ENCODE measurements at places on chromosomes 7 and 10.

GRCh38 chr10:55742487-55742886 lies 618.6 kb downstream of the ZWINT start:
- DNase-seq, result no peak

DNA sequence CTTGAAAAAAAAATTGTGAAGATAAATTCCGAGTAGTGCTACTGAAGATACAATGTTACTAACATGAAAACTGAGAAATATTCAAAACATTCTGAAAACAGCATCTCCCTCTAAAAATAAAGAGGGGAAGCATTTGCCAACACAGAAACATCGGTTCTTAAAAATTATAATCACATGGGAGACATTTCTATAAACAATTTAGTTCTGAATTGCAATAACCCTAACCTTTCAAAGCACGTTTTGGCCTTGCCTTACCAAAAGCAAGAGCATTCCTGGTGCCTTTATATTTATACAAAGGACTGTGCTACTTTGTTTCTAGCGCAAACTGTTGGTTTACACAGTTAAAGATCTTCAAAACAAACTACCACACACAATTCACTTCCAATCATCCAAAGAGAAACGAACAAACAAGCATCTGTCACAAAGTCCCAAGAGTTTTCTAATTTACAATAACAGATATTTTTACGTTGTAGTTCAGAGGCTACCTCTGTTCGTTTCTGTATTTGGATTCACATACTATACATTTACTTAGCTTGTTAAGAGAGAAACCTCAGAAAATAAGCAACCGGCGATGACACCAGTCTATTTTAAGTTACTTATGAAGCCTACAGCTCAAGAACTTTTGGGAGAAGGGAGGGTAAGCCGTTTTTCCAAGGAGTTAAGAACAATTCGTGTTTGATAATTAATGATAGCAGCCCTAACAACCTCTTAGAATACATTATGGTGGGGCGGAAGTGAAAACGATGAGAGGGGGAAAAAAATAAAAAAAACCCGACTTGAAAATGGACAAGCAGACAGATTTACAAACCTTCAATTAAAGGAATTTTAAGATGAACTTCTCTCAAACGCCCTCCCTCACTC lies 1.3 kb downstream of the ABI1 start:
- DNase-seq, result no peak

GRCh38 chr7:874031-874749 lies 2.2 kb upstream of the GET4 start:
- DNase-seq, result no peak

GRCh38 chr7:121369462-121369861 lies 26.6 kb downstream of the FAM3C start:
- DNase-seq, result no peak

GRCh38 chr10:100866575-100867098 lies 46.1 kb upstream of the SLF2 start:
- no peak for DNase-seq

DNA sequence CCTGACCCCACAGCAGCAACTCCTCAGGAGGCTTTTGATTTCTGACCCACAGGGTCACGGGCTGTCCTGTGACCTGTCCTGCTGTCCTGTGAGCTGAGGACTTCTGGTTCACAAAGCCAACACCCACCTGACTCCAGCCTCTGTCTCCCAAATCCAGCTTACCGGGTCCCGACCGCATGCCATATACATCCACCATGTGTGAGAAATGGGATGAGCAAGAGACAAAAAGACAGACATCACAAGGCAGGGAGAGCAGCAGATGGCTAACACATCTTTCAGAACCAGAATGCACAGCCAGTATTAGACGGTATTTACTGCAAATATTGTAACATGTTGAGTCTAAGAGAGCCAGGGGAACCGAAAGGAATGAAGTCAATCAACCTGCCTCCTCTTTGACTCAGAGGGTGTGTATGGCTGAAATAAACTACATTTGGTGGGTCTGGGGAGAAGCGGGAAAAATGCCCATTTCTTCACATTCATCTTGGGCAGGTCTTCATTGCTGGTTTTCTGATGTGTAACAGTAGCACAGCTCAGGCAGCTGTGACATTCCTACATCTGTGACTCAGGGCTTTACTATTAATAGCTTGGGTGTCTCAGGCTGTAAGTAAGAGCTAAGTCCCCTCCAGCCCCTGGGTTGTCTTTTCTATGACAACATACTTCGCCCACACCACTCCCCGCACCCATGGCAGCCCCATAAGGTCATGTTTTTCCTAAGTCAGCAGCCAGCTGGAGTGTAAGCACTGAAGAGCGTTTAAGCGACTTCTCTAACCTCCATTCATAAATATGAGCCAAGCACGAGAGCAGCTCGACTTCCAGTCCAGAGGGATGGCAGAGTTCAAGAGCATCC lies 25.0 kb downstream of the ABLIM1 start:
- no peak for DNase-seq

- DNase-seq, result no peak
Observed at GRCh38 chr10:111076682-111077478, at the start of gene ADRA2A. Gene ADRA2A, plus strand, starts transcription at chr10:111077029. Its CDS starts 968 bp downstream, at chr10:111077997.

DNA sequence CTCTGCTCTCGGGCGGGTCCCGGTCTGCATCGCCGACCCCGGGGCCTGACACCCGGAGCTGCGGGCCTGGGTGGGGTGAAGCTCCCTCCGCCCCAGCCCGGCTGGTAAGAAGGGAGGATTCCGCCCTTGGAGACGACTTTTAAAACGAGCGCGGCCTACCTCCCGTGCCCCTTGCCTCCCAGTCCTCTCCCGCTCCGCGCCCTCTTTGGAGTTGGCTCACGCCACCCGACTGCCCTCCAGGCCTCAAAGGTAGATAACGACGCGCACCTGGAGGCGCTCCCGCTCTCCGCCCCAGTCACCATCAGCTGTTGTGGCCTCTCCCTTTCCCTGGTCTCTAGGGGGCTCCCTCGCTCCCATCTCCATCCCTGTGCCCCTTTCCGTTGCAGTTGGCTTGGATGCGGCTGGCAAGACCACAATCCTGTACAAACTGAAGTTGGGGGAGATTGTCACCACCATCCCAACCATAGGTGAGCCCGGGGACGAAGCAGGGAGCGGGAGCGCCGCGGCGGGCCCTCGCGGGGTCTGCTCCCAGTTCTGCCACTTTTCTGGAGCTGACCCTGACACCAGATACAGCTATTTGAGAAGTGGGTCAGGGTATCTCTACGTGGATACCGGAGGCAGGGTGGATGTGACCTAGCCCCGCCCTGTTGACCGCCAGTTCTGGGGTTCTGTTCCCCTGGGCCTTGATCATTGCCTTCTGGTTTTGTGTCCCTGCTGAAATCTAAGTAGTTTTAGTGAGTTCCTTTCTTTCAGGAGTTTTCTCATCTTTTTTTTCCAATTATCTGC lies 679 bp downstream of the ARF5 start:
- no peak for DNase-seq

GRCh38 chr7:32587411-32587948 lies 92.2 kb downstream of the AVL9 start:
- DNase-seq, result no peak

DNA sequence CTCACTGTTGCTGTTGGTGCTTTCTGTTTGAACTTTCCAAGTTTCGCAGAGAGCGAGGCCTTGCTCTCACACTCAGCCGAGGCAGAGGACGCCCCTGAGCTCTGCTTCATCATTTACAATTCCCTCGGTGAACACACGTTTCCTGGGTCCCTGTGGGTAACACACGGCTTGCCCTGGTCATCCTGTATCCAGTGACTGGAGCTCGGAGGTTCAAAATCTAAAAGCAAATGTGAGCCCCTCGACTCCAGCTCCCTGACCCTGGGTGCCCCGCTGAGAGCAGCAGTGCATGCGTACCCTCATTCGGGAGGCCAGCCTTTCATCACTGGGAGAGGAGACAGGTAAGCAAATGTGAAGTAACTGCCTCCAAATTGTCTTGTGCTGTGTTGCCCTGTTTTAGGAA lies 5.8 kb downstream of the CNPY1 start:
- no peak for DNase-seq

DNA sequence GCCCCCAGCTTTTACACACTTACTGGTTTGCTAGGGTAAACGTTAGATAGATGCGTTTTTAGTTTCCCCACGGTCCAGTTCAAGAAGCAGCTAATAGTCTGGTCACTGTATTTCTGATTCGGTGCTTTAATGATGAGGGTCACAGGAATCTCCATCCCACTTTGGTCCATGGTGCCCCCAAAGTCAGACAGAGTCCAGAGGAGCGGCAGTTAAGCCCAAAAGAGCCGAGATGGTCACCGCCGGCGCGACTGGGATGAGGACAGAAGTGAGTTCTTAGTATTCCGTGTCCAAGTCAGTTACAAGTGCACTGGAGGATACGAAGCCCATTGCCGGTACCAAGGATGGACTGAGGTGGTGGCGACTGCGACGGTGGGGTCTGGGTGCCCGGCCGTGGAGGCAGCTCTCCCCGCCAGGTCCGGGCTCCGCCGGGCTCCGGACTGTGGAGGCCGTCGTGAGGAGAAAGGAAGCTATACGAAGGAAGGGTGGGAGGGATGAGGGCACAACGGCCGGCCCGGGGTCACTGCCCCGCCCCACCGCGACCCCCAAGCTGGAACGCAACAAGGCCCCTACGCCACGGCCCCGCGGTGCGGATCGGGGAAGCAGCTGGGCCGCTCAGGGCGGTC lies 663 bp downstream of the HERPUD2 start:
- DNase-seq, result no peak

DNA sequence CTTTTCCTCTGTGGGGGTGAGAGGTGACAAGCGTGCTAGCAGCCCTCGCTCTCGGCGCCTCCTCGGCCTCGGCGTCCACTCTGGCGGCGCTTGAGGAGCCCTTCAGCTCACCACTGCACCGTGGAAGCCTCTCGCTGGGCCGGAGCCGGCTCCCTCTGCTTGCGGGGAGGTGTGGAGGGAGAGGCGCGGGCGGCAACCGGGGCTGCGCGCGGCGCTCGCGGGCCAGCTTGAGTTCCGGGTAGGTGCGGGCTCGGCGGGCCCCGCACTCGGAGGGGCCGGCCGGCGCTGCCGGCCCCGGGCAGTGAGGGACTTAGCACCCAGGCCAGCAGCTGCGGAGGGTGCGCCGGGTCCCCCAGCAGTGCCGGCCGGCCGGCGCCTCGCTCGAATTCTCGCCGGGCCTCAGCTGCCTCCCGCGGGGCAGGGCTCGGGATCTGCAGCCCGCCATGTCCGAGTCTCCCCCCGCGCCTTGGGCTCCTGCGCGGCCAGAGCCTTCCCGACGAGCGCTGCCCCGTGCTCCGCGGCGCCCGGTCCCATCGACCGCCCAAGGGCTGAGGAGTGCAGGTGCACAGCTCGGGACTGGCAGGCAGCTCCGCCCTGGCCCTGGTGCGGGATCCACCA lies 352.8 kb upstream of the PODXL start:
- DNase-seq, result no peak

GRCh38 chr7:134714470-134715205 lies 64.8 kb upstream of the CALD1 start:
- DNase-seq, result no peak

DNA sequence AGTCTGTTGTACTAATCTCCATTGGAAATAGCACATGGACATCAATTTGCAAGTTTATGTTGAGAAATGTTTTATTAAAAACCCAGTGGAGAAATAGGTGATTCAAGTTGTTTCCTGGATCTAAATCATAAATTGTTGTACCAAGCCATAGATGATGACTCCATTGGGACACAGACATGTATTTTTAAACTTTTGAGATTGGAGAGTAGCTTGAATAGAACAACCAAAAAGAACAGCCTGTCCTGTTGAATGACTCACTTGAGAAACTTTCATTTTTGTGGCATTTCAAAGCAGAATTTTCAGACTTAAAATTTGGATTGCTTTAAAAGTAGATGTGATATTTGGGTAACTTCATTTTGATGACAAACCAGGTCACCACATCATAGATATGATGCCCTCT lies 197.5 kb downstream of the GPAM start:
- DNase-seq, result no peak

- DNase-seq, result no peak
Observed at GRCh38 chr10:124351481-124352220, 67.1 kb downstream of the OAT start.

- DNase-seq, result no peak
Observed at GRCh38 chr7:27897001-27897400, 157.0 kb downstream of the TAX1BP1 start.

- DNase-seq, result no peak
Observed at GRCh38 chr10:7279303-7279702, 131.5 kb downstream of the SFMBT2 start.

DNA sequence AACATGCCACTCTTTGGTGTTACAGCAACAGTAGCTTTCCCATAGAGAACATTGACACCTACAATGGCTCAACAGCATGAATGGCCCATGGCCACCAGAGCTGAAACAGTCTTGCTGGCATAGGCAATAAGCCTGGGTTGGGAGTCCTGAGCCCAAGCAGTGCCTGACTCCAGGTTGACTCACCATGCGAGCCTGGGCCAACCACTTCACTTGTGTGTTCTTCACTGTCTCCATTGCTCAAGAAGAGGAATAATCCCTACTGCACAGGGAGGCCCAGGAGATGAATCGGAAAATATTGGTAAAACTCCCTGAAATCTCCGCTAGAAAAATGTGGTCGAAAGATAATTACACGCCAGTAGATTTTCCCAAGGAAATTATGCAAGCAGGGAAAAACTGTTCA lies 89.2 kb upstream of the INHBA start:
- no peak for DNase-seq

DNA sequence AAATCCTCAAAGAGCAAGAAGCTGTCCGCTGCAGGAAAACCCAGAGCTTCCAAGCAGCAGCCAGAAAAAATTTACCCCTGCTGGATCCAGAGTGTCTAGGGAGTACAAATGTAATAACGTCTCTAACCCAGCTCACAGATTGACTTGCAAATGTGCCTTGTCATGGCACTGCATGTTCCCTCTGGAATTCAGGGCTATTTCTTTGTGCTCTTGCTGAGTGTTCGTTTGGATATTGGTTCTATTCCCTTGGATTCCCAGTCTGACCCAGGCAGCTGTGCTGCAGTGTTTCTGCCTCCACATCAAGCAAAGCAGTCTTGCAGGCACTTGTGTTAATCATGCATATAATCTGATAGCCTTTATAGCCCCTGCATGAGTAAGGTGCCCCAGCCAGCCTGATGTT lies 209.9 kb upstream of the GHITM start:
- DNase-seq, result no peak

DNA sequence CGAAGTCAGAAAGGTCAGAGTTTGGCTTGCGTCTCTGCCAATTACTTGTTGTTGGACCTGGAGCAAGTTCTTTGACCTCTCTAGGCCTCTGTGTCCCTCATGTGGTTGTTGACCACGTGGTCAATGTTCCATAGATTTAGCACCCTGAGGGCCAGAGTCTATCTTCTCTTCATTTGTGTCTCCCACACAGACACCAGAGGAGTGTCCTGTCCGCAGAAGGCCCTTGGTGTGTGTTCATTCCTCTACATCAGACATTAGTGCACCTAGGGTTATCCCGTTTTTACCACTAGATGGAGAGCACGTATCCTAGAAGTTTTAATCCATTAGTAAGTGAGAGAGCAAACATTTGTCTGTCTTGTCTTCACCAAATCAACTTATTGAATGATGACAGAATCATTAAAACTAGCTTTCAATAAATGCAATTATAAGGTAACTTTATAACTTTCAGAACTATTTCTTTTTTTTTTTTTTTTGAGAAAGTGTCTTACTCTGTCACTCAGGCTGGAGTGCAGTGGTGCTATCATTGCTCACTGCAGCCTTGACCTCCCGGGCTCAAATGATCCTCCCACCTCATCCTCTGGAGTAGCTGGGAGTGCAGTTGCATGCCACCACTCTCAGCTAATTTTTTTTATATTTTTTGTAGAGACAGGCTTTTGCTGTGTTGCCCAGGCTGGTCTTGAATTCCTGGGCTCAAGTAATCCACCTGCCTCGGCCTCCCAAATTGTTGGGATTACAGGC lies 122.5 kb upstream of the ANKRD1 start:
- DNase-seq, result no peak
